Natural killer cell (primary cell): ENCODE measurements at places on chromosomes 3 and 15. TPM values are rescaled to one million over a fixed set of nuclear protein-coding genes. Genes with fewer than 3 reads are reported as not detected.
A peak's percentile ranks its signal among the peaks of the same experiment; 100 is the strongest.

GRCh38 chr3:58307639-58308215, 1.4 kb downstream of the HTD2 start:
- DNase-seq, result no peak

DNA sequence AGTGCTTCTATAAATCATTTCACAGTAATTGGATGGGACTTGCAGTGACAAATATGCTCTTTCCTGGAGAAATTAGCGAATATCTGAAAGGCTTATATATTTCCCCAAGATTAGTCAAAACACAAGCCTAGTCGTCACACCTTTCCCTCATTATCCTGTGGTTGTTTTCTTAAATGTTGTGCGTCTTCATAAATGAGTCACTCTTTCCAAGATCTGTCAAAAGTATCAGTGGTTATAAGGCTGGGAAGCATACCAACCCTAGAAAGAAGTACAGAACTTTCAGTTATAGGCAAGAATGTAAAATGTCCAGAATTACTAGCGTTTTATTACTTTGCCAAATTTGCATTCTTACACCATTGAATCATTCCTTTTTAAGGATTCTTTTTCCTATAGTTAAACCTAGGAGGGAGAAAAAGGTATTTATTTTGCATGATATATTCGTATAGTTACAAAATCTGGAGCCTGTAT, 33.6 kb downstream of the TMEM212 start:
- no peak for DNase-seq

DNA sequence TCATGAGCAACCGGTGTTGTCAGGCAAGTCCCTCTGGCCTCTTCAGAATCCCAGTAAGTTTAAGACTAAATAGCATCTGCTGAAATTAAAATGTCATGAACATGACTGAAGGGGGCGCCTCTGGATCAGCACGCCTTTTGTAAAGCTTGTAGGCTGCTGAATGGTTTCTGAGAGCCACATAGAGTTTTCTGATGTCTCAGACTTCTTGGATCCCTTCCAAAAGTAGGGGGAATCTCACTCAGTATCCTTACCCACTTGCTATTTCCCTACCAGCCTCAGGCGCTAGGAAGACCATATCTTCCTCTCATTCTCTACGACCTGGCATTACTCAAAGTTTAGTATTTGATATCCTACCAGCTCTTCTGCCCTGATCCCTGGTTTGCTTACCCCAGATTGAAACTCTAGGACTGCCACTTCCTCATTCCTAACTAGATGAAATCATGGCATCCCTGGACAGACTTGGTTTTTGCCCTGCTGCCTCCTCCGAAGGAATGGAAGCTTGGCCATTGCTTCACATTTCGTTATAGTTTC, 62.7 kb upstream of the CD47 start:
- peak; percentile 70 for DNase-seq

GRCh38 chr3:135082706-135083105, 287.6 kb downstream of the EPHB1 start:
- DNase-seq, result no peak

- DNase-seq, result no peak
Observed at GRCh38 chr3:64908251-64908685, 220.5 kb upstream of the ADAMTS9 start.

DNA sequence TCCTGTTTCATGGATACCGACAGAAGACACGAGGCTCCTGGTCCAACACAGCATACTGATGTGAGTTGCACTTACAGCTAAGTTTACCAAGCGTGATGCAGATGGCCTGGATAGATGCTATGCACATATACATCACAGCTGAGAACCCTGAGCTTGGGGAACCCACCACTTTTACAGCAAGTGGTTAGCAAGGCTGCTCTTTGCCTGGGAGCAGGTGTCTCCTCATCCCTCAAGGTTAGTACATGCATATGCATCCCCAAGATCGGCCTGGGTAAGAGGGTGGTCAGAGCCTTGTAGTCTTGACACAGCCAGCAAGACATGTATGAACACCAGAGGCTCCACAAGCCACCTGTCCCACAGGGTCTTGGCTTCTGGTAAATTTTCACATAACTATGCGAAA, 28.3 kb downstream of the LRRC2 start:
- no peak for DNase-seq

GRCh38 chr15:68298882-68299381, 21.4 kb downstream of the FEM1B start:
- DNase-seq, result peak; percentile 68

GRCh38 chr3:178174201-178174915, 361.9 kb upstream of the KCNMB2 start:
- no peak for DNase-seq

- no peak for DNase-seq
Observed at GRCh38 chr3:136891934-136892855, 30.2 kb downstream of the NCK1 start.

DNA sequence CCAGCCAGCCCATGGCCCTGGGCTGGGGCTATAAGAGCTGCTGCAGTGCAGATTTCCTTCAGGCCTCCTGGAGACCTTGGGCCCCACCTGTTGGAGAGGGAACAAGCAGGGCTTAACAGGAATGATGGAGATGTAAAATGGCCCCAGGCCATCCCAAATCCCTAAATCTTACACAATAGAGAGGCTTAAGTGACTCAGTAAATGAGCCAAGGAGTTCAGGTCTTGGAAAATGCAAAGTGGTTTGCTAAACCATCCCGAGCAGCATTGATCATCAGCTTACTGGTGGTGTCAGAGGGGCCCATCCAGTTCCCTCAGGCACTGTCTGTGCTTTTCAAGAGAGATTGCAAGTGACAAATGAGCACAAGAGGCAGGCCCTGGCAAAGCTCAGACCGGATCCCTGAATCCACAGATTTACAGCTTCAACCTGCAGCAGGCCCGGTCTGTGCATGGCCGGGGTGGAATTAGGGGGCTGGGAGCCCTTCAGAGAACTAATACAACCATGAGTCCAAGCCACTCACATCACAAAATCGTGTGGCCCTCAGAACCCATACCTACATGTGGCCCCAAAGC, 325.4 kb downstream of the UACA start:
- DNase-seq, result no peak

DNA sequence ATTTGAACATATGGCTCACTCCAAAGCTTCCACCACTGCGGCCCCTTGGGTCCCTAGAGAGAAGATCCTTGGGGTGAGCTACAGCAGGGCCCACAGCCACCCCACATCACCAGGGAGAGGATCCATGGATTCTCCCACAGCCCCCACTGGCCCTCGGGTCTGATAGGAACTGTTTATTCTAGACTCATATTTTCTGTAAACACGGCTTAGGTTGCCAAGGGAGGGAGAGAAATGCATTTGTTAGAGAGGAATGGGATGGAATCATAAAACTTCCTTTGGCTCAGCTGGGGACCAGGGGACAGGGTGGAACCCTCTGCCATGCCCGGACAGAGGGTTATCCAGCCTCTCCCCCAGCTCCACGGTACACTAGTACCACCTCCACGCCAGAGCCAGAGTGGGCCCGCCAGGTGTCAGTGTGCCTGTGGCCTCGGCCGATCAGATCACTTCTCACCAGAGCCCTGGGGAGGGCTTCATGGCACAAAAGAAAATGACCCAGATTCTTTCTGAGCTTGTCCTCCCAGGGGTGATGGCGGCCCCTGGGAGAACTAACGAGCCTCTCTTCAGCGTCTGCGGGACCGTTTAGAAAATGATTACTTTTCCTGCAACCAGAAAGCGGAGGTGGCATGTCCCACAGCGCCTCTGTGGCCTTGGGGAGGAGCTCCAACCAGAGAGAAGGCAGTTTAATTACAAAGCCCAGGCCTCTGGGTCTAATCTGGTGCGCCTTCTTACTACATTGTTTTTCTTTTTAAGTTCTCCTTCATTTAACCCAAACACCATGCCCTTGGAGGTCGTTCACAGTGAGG, 33.7 kb downstream of the ADCY5 start:
- no peak for DNase-seq

GRCh38 chr3:181851063-181851462, 139.3 kb downstream of the SOX2 start:
- DNase-seq, result no peak

GRCh38 chr3:98525494-98525893, 2.8 kb upstream of the CLDND1 start:
- DNase-seq, result peak; percentile 41

DNA sequence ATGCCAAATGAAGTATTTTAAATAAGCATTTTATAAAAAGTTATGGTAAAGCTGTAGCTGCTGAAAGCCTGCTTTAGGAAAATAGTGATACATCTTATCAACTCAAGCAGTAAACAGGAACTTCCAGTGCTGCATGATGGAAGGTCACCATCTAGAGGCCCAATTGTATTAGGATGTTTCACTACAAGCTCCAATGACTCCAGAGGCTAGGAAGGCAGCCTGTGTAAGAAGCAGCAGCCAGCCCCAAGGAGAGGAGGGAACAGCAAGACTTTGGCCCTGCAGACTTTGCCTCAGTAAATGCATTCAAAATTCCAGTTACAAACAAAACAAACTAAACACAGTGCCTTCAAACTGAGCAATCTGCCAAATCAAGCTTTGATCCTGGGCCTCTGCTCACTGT, 32.1 kb downstream of the ILDR1 start:
- no peak for DNase-seq

DNA sequence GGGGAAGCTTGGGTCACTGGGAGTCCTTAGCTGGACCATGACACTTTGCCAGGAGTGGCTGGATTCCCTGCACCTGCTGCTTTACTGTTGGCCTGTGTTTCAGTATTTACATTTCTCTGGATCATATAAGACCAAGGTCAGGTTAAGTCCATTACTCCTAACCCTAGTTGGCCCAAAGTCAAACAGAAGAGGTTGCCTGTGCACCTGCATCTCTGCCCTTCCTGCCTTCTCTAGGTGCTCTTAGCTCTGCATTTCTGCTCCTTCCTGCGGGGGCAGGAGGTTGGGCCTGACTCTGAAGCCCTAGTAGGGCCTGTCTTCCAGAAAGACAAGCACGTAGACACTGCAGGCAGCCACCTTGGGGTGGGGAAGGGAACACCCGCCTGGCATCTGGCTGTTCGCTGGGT, 124.3 kb downstream of the RPLP1 start:
- DNase-seq, result peak; percentile 10

DNA sequence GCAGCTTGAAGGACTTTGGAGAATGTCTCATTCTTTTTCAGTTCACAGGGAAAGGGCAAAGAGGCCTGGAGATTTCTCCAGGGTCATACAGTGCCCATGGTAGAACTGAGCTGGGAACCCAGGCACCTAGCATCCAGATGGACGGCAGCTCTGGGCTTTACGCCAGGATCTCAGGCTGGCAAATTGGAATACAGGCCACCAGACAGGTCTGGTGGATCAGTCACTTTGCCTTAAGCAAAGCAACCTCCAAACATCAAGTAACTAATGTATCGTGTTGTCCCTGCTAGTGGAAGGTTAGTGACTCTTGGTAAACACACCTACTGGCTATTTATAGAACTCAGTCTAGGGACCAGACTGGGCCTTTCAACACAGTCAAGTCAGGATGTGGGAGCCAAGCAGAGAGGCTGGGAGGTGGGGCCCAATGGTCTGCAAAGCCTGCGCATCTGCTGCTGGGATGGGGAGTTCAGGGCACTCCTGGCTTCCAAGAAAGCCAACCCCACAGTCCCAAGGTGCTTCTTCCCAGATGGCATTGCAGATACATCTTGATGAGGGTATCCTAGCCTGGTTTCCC, 30.2 kb downstream of the RPLP1 start:
- no peak for DNase-seq

- no peak for DNase-seq
Observed at GRCh38 chr15:96264351-96264798, 66.1 kb upstream of the NR2F2 start.

- no peak for DNase-seq
Observed at GRCh38 chr15:60935130-60935529, 294.0 kb downstream of the RORA start.

DNA sequence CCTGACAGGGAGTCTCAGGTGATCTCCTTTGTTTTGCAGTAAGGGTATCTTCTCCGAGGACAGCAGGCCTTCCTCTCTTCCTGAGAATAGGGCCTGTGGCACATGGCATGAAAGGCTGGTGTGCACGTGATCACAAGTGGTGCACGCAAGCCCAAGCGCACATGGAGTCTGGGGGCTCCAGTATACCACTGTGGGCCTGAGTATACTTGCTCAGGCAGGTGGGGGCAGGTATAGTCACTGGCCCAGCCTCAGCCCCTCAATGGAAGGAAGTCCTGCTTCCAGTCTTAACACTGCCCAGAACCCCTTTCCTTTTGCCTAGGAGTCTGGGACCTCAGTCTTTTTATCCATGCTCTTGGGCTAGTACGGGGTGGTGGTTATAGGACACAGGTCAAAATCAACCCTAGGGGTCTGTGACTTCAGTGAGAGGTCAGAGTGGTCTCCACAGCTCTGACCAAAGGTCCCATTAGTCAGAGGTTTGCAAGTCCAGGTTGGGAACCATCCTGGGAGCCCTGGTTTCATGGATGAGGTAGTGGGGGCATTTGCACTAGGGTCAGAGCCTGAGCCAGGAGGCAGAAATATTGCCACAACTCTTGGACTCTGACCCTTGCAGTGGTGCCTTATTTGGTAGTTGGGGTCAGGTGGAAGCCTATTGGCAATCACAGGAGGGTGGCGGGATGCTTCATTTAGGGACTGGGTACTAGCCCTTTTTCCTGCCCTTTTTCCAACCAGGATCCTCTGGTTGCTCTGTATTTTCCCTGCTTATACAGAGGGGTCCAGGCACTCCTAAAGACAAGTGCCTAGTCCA, 823 bp upstream of the CCDC71 start:
- DNase-seq, result no peak

DNA sequence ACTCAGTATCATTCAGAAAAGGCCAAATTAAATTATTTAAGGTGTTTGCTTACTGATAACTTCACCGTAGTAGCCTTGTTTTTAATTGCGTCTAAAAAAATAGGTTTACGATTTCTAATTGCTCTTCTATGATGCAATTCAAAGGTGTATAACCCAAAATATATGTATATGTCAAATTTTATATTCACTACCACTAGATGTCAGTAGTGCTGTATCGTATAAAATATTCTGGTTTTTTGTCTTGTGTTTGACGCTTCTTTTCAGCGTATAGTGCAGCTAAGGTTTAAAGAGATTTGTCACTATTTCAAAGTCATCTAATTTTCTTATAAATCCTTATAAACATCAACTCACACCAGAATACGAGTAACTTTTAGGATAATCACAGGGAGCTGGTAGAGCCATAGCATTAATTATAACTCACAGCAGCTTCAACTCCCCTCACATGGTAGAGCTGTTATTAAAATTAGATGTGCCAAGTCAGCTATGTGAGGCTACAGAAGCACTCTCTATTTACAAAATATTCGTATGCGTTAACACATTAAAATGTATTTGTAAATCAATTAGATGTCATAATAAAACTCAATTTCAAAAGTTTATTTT, 3.5 kb downstream of the PFN2 start:
- peak; percentile 70 for DNase-seq

- DNase-seq, result no peak
Observed at GRCh38 chr3:99741588-99741987, 76.1 kb upstream of the CMSS1 start.

GRCh38 chr15:101803676-101804075, 367 bp downstream of the OR4F6 start:
- DNase-seq, result no peak

- DNase-seq, result no peak
Observed at GRCh38 chr15:96234109-96234892, 96.2 kb upstream of the NR2F2 start.

Gene EDEM1
- 55.3 TPM for total RNA-seq

Gene STRA6
- not detected for total RNA-seq

Gene SEMA3G
- not detected for total RNA-seq

Gene KNG1
- not detected for total RNA-seq

Gene GPR176
- not detected for total RNA-seq

Gene ARL8B
- 52.7 TPM for total RNA-seq

Gene ZBTB47
- 3.0 TPM for total RNA-seq

Gene ACP3
- total RNA-seq, result 0.75 TPM

Gene SCAANT1
- total RNA-seq, result 3.6 TPM

Gene GOLGA6L4
- 4.1 TPM for total RNA-seq

Gene SUSD5
- not detected for total RNA-seq
